ENCODE measurements at places on chromosomes 3 and 15. TPM values are rescaled to one million over a fixed set of nuclear protein-coding genes. Genes with fewer than 3 reads are reported as not detected.

DNA sequence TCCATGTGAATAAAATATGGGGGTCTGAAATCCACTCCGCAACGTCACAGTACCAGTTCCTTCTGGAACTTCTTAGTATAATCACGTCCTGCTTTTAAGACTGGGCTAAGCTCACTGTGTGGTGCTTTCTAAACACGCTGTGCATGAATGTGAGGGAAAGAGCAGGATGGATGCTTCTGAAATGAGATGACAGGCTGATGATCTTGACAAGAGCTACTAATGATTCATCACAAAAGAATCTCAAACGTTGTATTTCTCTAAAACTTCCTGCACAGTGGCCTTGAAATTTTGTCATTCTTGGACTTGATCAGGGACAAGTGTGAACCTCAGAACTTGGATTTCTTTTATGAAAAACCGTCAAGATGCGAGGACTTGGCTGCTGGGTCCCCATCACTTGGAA lies 221.4 kb downstream of the CADPS start:
- no peak for DNase-seq

DNA sequence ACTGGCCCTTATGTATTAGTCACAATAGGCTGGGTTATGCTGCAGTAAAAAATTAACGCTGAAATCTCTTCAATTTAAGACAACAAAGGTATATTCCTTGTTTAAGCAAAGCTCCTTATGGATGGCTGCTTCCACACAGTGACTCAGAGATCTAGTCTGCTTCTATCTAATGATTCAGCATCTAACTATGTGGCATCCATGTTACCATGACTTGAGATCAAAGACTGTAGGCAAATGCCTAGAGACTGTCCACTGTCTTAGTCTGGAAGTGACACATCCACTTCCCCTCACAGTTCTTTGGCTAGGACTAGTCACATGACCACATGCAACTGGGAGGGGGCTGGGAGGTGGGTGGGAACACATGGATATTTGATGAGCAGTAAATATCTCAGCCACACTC lies 61.3 kb upstream of the PSMD6 start:
- DNase-seq, result no peak

The ROBO2 gene
- 11.4 TPM for total RNA-seq

- DNase-seq, result peak; percentile 13
These were observed 311.6 kb downstream of the EPHA6 start for GRCh38 chr3:97125902-97126499.

DNA sequence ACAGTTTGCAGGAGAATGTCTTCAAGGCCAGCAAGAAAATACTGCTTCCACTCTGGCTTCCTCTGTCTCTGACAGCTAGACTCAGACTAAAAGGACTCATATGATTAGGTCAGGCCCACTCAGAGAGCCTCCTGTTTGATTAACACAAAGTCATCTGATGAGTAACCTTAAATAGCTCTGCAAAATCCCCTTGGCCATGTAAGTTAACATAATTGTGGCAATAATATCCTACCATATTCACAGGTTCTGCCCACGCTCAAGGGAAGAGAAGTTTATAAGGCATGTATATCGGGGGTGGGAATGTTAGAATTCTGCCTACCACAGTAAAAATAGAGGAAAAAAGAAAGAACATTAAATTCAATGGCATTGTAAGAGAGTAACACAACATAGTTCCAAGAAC lies 20.6 kb upstream of the HHATL start:
- no peak for DNase-seq

The GOLGA8T gene
- not detected for total RNA-seq

DNA sequence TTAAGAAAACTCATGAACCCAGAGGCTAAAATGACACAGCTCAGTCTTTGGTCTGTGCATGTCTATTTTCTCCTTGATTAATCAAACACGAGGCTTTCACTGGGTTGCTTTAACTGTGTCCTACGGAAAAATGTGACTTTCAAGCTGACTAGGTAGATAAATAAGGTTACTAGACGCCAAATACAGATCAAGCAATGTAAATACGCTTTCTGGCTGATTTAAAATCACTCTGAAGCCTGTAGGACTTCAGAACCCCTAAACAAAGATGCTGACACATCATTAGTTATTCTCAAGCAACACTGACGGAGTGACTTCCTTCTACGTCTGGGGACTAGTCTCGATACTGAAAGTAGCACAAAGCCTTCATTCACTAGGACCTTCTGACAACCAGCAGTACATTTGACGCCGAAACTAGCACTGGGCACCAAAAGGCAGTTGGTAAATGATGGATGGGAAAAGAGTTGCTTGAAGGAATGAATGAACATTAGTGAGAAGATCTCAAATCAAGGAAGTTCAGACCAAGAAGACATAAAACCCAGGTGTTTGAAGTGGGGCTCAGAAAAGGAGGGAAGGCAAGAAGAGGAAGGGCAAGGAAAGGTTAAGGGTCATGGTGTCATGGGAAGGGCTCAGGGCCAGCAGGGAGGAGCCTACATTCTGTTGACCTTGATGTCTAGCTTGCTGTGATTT lies 67.1 kb upstream of the CDV3 start:
- DNase-seq, result peak; percentile 74

GRCh38 chr3:64431526-64432091 lies 206.3 kb upstream of the PRICKLE2 start:
- DNase-seq, result no peak

The GADL1 gene
- not detected for total RNA-seq

DNA sequence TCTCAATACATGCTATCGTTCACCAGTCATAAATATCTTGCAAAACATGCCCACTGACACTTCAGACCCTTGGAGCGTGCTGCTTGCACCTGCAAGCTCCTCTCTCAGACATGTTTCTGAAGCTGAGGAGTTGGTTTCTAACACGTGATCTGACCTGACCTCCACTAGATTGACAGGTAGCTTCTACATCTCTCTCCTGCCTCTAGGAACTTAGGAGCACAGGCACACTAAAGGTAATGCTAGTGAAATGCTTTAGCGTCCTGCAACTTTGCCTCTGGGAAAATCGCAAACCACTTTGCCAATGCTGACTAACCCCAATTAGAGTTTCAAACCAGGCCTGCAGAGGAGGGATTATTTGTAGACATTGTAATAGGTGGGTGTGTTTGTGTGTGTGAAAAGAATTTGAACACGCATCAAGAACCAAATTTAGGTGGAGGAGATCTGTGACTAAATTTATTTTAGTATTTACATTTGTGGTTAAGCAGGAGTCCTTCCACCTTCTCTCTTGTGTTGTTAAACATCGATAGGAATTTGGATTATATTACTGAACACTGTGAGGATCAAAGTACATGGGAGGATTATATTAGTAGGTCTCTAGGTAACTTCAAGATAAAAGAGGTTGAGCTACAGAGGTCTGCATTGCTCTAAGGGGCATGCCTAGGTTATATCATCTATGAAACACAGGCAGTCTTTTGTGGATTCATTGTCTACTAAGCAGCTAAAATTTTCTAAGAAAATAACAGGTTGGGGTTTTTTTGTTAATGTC lies 86.7 kb upstream of the ZBED2 start:
- no peak for DNase-seq

DNA sequence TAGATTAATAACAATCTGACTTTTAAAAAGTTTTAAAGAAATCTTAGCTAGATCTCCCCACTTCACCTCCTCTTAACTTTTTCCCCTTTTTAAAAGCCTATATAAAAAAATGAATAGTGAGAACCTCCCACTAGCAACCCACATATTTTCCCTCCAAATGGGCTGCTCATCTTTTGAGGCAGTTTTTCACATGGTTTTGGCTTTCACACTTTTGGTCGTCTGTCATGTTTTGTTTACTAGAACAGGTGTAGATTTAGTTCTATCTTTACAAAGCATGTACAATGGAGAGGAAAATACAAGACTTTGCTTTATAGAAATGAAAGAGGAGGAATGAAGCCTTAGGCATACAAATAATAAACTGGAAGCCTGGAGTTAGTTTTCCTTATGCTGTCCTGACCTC lies 126.7 kb upstream of the EOMES start:
- DNase-seq, result no peak

The OR5K2 gene
- total RNA-seq, result not detected

GRCh38 chr3:150825916-150826377 lies 63.0 kb upstream of the SIAH2 start:
- DNase-seq, result no peak

The DUOX1 gene
- 111 TPM for total RNA-seq

- DNase-seq, result no peak
These were observed 5.8 kb downstream of the TASOR start for GRCh38 chr3:56677286-56677685.

The MRPL3 gene
- total RNA-seq, result 99.0 TPM

DNA sequence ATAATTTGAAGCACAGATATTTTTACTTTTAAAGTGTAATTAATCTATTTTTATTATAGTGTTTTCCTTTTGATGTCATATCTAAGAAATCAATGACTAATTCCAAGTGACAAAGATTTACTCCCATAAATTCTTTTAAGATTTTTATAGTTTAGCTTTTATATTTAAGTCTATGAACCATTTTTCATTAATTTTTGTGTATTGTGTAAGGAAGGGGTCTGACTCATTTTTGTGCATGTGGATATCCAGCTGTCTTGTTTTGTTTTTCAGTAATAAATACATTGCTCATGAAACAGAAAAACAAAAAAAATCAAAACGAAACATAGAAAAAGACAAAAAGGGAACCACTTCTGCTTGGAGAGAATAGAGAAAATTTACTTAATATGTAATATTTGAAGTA lies 145.1 kb downstream of the EPHA6 start:
- DNase-seq, result no peak

- no peak for DNase-seq
These were observed 253.7 kb upstream of the TRIM42 start for GRCh38 chr3:140424211-140424610.

Data from stomach (tissue), 19 donors.